Stimulated activated CD4-positive, alpha-beta T cell treated with anti-CD3 and anti-CD28 coated beads, Interleukin-15, amount 100 ng/mL, for 24 hours (primary cell): ENCODE measurements at places on chromosomes 2 and 18.

DNA sequence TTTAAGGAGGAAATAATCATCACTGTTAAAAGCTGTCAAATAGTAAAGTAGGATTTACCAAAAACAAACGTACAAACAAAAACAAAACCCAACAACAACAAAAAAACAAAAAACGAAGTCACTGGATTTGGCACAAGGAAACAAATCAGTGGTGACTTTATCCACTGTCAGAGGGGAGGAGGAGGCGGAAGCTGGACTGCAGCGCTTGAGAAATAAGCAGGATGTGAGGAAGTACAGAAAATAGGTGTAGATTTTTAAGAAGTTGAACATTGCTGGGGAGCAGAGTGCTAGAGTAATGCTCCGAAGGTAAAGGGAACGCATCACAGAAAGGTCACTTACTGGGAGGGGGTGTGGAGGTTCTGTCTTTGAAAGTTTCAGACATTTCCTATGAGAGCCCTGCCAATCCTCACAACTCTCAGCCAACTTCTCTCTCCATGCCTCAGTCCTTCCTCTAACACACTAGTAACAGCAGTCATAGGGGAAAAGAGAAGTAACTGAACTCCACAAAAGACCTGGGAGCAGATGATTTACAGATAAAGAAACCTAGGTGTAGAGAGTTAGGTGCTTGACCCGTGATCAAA, 220.2 kb upstream of the SMAD7 start:
- no peak for DNase-seq

- DNase-seq, result no peak
These were observed 1147.1 kb downstream of the CNTNAP5 start for GRCh38 chr2:125172181-125172580.

DNA sequence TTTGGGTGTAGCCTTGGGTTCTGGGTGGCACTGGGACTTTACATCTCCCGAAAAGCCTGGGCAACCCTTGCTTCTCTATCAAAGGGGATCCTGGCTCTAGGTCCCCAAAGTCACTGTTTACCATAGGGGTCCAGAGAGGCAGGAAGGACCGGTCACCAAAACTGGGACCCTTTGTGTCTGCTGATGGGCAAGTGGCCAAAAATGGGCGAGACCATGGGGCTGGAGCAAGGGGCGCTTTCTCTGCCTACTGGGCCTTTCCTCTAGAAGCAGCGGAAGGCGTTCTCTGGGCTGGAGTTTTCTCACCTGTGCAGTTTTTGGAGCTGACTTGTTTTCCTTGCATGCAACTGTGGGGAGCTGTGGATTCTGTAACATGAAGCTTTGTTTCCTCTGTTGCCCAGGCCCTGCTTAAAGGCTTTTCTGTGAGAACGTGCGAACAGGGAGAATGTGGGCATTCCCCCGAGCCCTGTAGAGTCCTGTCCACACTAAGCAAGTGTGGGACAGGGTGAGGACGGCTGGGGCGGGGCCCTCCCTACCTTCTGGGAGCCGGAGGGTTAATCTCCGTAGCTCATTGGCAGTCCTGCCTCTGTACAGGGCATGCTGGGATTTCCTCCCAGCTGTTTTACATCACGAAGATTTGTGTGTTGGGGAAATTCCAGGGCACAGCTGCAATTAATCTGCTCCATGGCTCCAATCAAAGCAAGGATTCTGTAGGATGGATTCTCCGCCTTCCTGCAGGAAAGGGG, 50.2 kb downstream of the TGOLN2 start:
- no peak for DNase-seq

DNA sequence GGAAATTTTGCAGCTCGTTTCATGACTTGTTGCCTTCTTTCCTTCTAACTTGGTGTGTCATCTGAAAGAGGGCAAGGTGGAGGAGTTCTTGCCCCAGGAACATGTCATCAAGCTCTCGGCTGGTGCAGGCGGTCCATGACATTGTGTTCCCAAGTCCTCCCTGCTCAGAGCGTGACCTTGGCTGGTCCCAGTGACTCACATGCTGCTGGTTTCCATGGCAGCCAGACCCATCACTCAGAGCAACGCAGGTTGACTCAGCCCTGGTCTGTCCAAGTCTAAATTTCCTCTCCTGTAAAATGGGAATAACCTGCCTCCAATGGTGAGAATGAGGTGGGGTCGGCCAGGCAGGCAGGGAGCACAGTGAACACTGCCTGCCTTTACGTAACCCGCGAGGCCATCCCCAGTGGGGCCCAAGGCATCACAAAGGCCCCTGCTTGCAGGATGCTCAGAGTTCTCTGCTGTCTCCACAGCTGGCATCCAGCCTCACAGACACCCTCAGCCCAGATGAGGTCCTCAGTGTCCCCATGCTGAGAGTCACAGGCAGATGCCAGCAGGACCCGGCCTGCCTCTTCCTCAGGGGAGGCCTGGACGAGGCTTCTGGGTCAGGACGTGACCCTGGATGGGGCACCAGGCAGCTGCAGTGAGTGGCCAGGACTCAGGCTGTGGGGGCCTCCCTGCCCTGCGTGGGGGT, 143.7 kb downstream of the TPO start:
- DNase-seq, result no peak

GRCh38 chr2:179177694-179178093, 86.9 kb downstream of the SESTD1 start:
- no peak for DNase-seq

DNA sequence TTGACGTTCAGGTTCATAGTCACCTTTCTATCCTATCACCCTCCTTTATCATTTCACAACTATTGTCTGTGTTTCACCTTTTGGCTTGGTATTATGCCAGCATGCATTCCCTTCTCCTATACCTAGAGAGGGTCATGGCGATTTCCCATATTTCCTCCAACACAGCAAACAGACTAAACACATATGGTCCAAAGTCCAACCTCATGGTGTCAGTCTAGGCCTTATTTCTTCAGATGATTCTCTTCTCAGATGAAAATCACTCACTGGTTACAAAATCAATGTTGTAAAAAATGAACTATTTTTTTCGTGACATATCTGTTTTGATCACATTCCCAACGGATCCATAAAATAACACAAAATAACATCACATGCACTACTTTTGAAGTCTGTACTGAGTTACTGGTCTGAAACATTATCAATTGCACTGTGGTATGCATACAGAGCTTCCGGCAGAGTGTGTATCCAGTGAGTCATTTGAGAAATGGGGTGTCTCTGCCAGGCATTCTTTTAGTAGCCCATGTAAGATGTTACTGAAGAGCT, 204.8 kb upstream of the GALNT5 start:
- DNase-seq, result no peak

GRCh38 chr2:238636269-238637073, 209.7 kb downstream of the ASB1 start:
- no peak for DNase-seq

DNA sequence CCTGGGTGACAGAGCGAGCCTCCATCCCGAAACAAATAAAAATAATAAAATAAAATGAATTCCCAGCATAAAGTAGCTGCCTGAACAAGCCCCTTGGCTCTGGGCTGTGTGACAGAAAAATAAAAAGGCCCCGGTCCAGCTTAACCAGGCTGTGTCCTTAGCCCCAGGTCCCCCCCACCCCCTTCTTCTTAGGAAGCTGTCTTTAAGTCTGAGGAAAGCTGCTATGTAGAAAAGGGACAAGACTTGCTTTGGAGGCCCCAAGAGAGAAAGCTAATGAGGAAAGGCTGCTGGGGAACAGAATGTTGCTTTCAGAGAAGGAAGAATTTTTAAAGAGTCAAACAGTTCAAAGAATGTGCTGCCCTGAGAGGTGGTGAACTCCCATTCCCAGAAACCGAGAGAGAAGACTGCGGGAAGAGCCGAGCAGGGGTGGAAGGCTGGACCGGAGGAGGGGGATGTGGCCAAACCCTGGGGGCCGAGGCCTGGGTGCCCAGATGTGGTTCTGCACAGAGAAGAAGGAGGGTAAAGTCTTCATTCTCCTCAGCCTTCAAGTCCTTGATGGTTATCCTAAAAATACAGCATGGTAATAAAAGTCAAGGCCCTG, 61.9 kb downstream of the CENPO start:
- DNase-seq, result no peak

DNA sequence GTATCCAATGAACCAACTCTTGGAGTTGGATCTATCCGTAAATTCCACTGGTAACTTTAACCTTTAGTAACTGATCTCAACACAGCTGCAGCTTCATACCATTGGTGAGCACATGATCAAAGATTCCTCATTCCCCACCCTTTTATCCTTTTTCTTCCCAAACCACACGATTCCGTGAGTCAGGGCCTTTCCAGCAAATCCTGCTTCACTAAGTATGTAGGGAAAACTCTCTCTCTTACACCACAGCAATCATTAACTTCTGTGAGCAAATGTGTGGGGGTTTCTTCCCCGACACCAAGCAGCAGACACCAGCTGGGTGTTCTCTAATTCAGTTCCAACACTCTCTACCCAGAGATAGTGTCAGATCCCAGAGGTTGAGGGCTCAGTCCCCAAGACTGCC, 23.5 kb downstream of the ELP2 start:
- no peak for DNase-seq

DNA sequence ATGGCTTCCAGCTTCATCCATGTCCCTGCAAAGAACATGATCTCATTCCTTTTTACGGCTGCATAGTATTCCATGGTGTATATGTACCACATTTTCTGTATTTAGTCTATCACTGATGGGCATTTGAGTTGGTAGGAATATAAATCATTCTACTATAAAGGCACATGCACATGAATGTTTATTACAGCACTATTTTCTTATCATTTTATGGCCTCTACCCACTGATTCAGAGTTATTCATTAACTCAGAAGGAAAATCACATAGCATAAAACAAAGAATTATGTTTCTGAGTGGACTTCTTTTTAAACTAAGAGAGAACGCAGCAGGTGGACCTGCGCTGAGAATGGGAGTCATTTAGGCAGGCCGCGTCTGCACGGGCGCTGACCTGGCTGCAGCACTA, 619.6 kb downstream of the FBXO15 start:
- no peak for DNase-seq

- no peak for DNase-seq
These were observed 146.6 kb downstream of the HAUS1 start for GRCh38 chr18:46250812-46251173.

GRCh38 chr2:56182420-56182819, 1.4 kb upstream of the CCDC85A start:
- no peak for DNase-seq

GRCh38 chr18:35592298-35592697, 10.8 kb downstream of the GALNT1 start:
- DNase-seq, result no peak

GRCh38 chr2:53715568-53715967, 52.0 kb upstream of the CHAC2 start:
- DNase-seq, result no peak

GRCh38 chr18:3269241-3269913, 7.4 kb downstream of the MYL12B start:
- no peak for DNase-seq

- DNase-seq, result no peak
These were observed 305.2 kb upstream of the UBE2E3 start for GRCh38 chr2:180675170-180675569.

DNA sequence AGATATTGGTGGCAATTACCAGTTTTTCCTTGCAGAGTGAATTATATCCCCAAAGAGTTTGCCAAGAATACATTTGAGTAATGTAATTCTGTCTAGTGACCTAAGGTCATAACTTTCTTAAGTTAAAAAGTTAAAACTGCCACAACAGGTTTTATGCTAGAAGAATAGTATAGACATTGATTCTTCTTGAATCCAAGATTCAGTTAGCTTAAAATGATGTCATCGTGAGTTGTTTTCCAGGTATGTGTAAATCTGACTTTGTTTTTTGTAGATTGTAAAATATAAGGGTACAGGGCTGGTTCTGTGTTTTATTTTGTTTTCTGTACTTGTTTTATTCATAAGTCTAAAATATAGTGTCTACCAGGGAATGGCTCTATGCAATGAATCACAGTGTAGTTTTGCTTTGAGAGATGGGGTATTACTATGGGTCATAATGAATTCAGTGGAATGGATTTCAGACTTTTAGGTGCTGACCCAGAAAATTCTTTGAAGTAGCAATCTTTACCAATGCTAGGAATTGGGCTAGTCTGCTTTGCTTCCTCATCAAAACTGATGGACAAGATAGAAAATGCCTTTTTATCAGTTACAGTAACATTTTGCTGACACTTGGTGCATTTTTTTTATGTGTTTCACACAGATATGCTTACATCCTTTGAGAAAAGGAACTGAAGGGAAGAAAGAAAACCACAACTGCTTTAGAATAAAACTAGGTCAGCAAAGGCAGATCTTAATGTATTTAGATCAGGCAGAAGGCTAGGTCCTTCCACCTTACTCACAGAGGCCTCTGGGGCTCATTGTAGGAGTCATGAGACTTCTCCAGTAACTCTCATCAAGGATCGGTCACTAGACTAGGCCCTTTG, 20.8 kb upstream of the MGAT5 start:
- DNase-seq, result no peak

GRCh38 chr18:46152808-46153617, 48.8 kb downstream of the HAUS1 start:
- DNase-seq, result no peak

- DNase-seq, result no peak
These were observed 25.9 kb upstream of the ATP9B start for GRCh38 chr18:79043288-79043687.

- DNase-seq, result no peak
These were observed 105.6 kb downstream of the TTC32 start for GRCh38 chr2:19796035-19796695.

- DNase-seq, result no peak
These were observed 114.8 kb downstream of the ARL4C start for GRCh38 chr2:234382131-234382530.

DNA sequence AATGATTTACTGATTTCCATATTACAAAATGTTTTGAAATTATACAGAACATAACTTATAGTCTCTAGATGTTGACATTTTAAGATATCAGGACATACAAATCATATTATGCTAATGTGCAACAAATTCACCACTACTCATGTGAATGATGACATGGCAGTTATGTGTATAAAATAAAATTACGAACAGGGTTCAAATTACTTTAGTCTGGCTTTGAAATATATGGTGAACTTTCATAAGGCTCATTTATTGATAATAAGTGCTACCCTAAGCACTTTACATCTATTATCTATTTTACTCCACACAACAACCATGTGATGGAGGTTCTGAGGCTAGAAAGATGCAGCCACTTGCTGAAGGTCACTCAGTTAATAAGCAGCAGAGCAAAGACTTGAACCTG, 62.8 kb downstream of the PDE11A start:
- DNase-seq, result no peak

DNA sequence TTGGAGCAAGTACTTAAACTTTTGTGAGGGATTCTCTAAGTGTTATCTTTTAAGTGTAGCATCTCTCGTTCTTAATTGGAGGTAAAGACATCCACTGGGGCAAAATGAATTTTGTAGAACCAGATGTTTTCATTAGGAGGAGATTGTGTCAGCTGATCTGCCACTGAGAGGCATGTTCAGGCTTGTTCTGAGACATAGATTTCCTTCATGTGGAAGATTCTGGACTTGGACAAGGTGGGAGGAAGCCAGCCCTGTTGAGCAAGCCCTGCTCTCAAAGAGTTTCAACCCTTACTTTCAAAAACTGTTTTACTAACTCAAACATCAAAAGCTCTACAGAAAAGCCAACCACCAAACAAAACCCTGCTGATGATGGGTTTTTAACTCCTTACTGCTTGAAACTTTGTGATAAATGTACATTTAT, 6.5 kb downstream of the MAP4K4 start:
- peak; percentile 33 for DNase-seq

GRCh38 chr2:15700599-15701340, 109.1 kb downstream of the DDX1 start:
- DNase-seq, result no peak
